ENCODE measurements at places on chromosomes 12 and 14.

GRCh38 chr12:131681257-131681620 is 29.7 kb upstream of the SFSWAP start:
- no peak for DNase-seq

DNA sequence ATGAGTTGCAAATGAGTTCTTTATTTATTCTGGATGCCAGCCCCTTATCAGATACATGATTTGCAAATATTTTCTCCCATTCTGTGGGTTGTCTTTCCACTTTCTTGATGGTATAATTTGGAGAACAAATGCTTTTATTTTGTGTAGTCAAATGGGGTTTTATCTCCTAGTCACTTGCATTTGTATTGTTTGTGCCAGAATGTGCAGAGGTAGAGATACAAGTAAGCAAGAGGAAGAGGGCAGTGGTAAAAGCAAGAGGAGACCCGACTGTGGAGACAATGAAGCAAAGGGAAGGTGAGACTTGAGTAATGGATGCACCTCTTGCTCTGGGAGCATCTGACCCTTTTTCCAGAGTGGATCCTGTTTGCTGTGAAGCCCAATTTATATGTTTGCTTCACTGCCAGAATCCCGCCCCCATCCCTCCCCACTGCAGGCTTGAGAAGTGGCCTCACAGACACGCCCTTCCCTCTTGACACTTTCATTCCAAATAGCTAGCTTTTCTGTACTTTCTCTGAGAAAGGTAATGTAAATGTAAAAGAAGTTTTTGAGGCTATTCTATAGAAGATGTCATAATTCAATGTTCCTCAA is 786 bp upstream of the PFKM start:
- no peak for DNase-seq

DNA sequence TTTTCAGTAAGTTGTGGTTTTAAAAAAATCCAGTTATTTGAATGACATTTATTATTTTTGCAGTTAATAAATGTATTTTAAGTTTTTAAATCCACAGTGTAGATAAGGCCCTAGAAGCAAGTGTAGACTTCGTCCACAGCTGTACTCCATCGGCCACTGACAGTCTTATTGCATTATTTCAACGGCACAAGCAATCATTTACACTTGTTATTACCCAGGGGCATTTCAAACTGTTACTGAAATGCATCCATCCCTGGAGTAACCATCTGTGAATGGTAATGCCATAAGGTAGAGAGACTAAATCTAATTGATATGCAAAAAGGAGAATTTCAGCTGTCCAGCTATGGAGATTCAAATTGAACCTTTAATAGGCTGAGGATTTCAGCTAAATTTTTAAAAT is 48.4 kb downstream of the BICD1 start:
- no peak for DNase-seq

GRCh38 chr14:38522724-38523123 is 266.8 kb upstream of the CLEC14A start:
- no peak for DNase-seq

- no peak for DNase-seq
Measured at GRCh38 chr14:56331592-56332216, 213.5 kb downstream of the PELI2 start.

DNA sequence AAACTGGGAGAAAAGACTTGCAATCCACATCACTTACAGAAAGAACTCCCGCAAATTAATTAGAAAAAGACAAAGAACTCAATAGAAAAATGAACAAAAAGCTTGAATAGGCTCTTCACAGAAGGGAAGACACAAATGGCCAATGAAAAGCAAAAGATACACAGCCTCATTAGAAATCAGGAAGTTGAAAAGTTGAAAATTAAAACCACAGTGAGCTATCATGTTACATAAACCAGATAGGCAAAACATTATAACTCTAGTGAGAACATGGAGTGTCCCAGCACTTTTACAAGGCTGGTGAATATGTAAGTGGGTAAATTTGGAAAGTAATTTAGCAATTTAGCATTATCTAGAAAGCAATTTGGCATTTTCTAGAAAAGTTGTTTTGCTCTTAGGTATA is 158.4 kb upstream of the RASSF8 start:
- DNase-seq, result no peak

GRCh38 chr12:85639834-85640233 is 196.4 kb downstream of the RASSF9 start:
- no peak for DNase-seq

GRCh38 chr12:84073401-84073800 is 839.2 kb downstream of the SLC6A15 start:
- DNase-seq, result no peak

GRCh38 chr12:116325336-116325664 is 47.8 kb upstream of the MED13L start:
- peak; percentile 38 for DNase-seq

- DNase-seq, result no peak
Measured at GRCh38 chr14:51448831-51449670, 202.7 kb upstream of the FRMD6 start.

DNA sequence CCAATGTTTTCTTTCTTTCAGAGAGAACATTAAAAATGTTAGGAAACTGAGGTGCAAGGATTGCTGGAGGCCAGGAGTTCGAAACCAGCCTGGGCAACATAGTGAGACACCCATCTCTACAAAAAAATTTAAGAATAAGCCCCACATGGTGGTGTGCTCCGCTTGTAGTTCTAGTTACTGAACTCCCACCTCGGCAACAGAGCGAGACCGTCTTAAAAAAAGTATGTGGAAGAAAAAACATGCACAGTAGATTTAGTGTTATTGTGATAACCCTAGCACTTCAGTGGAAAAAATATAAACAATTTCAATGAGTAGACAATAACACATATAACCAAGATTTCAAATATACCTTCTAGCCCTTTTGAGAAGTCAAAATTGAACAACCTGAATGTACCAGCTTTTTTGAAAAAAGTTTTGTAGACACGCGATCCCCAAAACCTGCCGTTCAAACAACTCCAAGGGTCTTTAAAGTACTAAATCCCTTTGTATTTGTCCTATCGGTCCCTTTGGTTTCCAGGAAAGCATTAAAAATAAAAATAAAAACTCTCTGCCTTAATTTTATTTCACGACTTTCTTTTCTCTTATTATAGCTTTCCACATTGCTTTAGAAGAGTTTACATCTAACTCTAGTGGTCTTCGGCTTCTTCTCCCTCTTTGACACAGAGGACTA is 1.0 kb upstream of the ANO6 start:
- no peak for DNase-seq

DNA sequence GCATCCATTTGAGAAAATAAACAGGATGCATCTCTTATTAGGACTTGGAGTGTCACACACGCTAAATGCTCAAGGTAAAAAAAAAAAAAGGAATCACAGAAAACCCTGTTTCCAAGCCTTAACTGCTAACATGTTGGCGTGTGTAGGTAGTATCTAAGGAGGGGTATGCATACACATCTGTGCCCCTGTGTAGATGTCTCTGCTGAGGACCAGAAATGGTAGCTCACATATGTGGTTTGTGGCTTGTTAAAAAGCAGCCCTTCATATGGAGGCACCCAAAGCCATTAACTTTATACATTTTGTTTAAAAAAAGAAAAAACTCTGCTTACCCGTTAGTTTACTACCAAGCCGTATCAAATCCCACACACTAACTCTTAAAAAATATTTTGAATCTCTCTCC is 314.1 kb downstream of the SNAPC1 start:
- DNase-seq, result no peak

DNA sequence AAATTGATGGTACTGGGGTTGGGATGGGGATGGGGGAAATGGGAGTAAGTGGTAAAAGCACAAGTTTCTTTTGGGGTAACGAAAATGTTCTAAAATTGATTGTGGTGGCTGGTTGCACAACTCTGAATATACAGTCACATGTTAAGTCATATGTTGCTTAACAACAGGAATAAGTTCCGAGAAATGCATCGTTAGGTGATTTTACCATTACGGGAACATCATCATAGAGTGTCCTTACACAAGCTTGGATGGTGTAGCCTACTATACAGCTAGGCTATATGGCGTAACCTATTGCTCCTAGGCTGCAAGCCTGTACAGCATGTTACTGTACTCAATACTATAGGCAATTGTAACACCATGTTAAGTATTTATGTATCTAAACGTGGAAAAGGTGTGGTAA is 31.0 kb downstream of the ITGA7 start:
- DNase-seq, result no peak
